ENCODE measurements at places on chromosomes 13 and 19. TPM values are rescaled to one million over a fixed set of nuclear protein-coding genes. Genes with fewer than 3 reads are reported as not detected.

DNA sequence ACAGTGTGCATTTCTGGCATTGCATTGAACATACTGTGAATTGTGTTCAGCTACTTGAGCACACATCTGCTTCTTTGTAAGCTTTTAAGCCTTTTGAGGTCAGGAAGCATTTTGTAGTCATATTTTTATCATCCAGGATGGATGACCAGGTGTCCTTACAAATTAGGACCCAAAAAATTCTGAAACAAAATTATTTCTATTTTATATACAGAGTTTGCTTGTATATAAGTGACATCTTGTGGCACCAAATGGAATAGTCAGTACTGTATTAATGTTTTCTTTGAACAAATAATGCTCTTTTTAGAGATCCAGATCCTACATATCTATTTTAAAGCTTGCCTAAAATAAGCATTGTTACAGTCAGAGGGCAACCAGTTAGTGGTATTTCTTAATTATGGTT lies 9.5 kb upstream of the SUPT20H start:
- DNase-seq = no peak

Gene ANKLE1
- total RNA-seq = 0.23 TPM

Gene ZNF667
- total RNA-seq = 0.61 TPM

DNA sequence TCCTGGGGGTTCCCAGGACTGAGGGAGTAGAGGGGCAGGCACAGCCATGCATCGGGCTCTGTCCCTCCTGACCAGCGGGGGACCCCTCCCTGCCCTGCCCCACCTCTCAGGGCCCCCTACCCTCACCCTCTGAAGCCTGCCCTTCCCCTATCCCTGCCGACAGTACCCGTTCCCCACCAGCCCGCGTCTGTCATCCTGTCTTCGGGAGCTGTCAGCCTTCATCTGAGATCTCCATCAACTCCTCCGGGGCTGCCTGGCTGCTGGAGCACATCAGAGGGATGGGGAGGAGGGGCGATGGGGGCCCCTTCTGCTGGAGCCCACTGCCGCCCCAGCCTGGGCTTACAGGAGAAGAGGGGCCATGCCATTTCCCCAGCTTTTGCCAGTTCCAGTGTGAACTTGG lies 6.2 kb upstream of the SHD start:
- no peak for DNase-seq

Gene PSG1
- not detected for total RNA-seq

- DNase-seq = peak; percentile 23
Measured at GRCh38 chr13:114102131-114102520, 30.3 kb downstream of the RASA3 start.

GRCh38 chr13:29494520-29494919 lies 101.0 kb downstream of the SLC7A1 start:
- no peak for DNase-seq

DNA sequence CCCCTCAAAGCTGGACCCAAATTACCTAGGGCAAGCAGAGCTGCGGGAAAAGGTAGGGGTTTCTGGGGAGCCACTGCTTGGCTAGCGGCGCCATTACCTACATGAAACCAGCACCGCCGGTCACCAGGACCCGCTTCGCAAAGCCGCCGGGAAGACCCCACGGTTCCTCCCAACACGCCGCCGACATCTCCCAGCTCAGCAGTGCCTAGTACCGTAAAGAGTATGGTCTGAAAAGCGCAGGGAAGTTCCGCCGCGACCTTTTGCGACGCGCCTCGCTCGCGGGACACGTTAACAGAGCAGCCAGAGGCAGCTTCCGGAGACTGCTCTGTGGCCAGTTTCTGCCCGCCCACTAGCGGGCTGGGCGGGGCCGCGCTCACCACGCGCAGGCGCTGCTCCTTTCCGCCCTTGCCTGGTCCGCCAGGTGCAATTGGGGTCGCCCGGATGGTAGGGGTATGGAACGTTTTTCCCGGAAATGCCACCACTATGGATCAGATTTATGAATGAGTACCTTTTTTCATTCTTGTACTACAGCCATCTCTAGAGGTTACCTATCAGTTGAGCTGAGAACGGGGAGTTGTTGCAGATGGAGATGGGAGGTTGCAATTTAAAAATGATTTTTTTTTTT lies at the start of gene TGDS:
TGDS (minus strand) TSS at position 203 of the 625 bp plus-strand sequence; CDS start at position 187, 16 bp downstream.
- peak; percentile 97 for DNase-seq

GRCh38 chr19:5228932-5229777 lies 111.5 kb downstream of the PTPRS start:
- no peak for DNase-seq

DNA sequence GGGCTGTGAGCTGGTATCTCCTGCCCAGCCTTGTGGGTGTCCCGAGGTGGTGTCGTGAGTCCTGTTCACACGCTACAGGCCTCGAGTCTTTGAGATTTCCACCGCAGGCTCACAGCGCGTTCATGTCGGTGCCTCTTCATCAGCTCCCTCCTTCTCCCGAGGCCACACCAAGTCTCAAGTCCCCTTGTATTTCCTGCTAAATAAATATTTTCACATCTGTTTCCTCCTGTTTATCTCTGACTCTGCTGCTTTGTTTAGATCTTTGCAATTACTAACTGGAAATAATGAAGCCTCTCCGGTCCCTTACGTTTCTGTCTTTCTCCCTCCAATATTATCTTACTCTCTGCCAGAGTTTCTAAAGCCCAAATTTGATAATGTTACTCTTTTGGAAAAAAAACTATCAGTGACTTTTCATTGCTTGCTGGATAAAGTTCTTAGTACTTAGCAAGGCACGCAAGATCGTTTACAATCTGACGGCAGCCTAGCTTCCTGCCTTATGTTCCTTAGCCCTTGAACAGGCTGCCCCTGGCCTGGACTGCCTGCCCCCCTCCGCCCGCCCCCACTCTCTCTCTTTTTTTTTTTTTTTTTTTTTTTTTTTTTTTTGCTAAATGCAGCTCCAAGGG lies 130.5 kb upstream of the RNF113B start:
- DNase-seq = no peak

Gene ZNF556
- total RNA-seq = not detected

Gene LAIR1
- 26.7 TPM for total RNA-seq

DNA sequence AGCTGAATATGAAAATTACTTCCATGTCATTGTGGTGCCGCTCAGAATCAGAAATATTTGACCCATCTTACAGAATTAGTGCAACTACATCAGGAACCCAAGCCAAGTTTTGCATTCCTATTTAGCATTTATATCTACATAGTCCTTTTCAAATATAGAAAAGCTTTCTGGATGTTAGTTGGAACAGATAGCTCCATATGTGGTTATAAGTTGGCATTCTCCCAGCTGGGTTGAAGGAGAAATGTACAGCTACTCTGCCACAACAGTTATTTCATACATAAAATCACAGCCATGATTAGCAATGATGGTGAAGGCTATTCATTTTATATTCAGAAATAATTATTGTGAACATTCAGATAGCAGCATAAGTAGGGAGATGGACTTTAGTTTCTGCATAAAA lies 28.2 kb downstream of the HPN start:
- DNase-seq = no peak

GRCh38 chr13:85508683-85509329 lies 290.4 kb downstream of the SLITRK6 start:
- no peak for DNase-seq
